Stimulated activated effector memory CD8-positive, alpha-beta T cell treated with anti-CD3 and anti-CD28 coated beads, Interleukin-12 subunit alpha, Interleukin-12 subunit beta, amount 100 ng/mL, for 72 hours (primary cell): ENCODE measurements at places on chromosomes 12 and 14.

DNA sequence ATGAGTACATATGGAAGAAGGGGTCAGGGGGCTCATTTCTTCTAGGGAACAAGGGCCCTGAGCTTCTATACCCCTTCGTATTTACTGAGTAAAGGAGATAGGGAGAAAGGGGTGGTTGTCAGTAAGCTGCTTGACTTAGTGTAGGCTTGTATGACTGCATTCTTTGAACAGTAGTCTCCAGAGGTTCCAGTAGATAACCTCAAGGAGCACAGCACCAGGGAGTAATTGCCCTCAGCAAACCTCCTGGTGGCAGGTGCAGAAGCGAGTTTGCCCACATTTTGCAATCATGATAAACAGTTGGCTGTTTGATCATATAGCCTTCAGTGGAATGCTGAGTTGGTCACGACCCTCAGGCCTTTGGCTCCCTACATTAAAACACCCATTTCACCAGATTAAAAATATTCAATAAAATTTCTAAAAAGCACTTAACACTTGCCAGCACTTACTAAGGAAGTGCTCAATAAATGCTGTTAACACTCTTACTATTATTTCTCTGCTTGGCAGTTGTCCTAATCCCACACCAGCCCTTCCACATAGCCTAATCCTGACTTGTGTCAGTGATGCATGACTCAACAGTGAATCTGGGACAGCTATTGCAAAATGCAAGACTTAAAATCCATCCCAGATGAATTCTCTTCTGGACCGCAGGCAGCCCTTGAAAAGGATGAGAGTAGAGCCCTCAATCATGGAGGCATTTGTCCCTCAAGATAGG lies 3.7 kb upstream of the DHRS4L2 start:
- no peak for DNase-seq

GRCh38 chr14:27371209-27371608 lies 773.4 kb upstream of the NOVA1 start:
- no peak for DNase-seq

DNA sequence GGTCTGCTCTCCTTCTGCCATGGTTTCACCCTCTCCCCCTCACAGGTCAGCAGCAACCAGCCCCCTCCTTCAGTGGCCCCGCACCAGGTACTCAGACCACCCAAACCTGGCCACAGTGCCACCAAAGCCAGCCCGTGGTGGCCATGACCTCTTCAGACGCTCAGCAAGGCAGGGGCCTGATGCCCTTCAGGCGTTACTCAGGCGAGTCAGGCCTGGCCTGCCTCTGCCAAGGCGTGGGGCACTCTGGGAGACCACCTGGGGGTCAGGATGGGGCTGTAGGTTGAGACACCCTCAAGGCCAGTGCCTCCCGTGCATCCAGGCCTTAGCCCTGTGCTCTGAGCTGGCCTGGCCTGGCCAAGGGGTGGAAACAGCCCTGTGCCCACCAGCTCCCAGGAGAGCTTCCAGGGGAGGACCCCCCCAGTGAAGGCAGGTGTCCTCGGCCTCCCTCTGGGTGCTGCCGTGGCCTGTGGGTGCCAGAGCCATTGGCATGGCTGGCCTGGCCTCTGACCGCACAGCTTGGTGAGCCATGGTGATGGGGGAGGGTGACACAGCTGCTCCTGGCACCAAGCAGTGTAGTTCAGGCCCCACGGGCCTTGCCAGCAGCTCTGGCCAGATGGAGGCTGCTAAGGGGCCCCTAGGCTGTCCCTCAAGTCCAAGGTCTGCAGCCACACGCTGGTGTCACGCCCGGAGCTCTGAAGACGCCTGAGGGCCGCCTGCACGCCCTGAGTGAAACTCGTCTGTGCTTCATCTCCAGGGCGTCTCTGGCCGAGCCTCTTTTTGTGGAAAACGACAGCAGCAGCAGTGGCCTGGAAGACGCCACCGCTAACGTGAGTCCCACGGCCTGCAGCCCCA lies 15.1 kb downstream of the XRCC3 start:
- no peak for DNase-seq

GRCh38 chr12:53221203-53222080 lies 10.6 kb downstream of the RARG start:
- peak; percentile 89 for DNase-seq

DNA sequence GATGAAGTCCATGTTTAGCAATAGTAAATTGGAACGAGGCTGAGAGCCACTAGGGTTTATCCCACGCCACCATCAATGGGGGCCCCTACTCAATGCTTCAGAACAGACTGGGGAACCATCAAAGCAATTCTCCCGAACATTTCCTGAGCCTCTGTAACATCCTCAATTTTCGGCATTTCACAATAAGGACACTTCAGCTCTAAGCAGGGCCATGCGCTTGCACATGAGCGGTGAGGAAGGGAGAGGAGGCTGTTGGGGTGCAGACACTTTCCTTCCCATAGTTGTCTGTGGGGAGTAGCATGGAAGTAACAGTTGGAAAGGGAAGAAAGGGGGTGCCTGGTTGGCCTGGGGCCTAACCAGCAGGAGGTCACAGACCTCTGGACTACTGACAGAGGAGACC lies 129.9 kb upstream of the PRMT8 start:
- DNase-seq = no peak

GRCh38 chr14:72539661-72540315 lies 354.1 kb downstream of the DPF3 start:
- DNase-seq = no peak

- DNase-seq = no peak
Measured at GRCh38 chr12:65189028-65189718, 19.8 kb downstream of the LEMD3 start.

- no peak for DNase-seq
Measured at GRCh38 chr14:85687456-85687855, 157.5 kb downstream of the FLRT2 start.

DNA sequence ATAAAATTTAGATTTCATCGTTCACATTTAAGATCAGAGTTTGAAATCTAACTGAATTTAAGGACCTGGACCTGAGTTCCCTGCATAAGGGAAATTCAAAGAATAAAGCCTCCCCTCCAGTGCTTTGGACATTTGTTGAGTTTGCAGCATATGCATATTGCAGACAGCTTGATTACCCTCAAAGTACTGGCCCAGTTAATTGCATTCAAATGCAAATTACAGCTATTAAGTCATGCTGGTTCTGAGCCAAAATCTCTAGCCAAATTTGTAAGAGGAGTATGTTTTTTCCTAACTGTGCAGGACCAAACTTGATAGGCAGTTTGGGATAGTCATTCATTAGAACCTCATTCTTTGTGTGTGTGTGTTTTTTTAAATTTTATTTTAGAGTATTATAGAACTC lies 9.1 kb upstream of the KIF21A start:
- DNase-seq = no peak

GRCh38 chr14:88562831-88563686 lies at the start of gene ZC3H14:
TSS of gene ZC3H14 (plus strand) at chr14:88563037. CDS start at chr14:88563134, 97 bp downstream.
- DNase-seq = peak; percentile 92

- no peak for DNase-seq
Measured at GRCh38 chr12:112191201-112191600, 65.8 kb downstream of the TRAFD1 start.

DNA sequence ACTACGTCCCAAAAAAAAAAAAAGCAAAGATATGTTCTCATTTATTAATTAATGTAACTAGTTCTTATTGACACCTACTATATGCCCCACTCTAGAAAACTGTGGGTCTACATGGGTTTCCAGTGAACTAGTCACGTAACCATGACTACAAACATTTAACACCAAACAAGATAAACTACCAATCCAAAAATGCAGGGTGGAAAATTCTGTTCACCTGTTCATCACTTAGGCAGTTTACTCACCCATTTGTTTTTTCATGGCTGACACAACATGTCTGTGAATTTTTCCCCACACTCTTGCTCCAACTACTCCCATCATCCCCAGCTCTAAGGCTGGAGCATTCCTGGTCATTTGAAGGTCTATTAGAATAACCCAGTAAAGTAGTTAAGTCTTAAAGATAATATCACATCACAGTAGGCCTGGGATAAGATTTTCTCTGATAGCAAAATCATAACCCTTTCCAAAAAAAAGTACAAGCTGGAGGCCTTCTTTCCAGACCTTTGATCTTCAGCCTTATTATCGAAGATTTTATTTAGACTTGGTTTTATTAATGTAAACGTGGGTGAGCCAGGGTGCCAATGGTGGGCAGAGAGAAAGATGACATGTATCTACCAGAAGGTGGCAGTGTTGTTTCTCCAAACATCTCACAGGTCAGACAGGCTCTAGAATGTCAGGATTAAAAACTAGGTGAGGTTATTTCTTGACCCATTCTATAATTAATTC lies 61.6 kb upstream of the DAAM1 start:
- no peak for DNase-seq

- DNase-seq = no peak
Measured at GRCh38 chr12:57460468-57460784, 841 bp downstream of the GLI1 start.

- DNase-seq = no peak
Measured at GRCh38 chr12:22858849-22859570, 234.0 kb downstream of the ETNK1 start.

GRCh38 chr12:68011882-68012207 lies 22.6 kb downstream of the IFNG-AS1 start:
- DNase-seq = no peak

- no peak for DNase-seq
Measured at GRCh38 chr12:58907391-58907790, 12.9 kb downstream of the LRIG3 start.

DNA sequence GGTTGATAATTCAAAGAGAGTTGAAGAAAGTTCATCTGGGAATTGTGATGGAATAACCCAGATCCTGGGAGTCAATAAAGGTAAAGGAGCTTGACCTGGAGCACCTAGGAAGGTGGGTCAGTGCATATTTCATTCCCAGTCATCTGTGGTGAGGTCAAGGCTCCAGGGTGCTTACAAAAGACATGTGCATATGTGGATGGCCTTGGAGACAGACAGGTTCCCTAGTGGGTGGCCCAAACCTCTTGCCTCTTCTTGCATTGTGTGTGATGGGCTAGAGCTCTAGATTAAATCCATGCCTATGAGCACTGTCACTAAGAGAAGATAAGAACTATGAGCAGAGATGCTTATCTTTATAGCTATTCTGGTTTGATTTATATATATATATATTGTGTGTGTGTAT lies 75.5 kb upstream of the CISTR start:
- no peak for DNase-seq

DNA sequence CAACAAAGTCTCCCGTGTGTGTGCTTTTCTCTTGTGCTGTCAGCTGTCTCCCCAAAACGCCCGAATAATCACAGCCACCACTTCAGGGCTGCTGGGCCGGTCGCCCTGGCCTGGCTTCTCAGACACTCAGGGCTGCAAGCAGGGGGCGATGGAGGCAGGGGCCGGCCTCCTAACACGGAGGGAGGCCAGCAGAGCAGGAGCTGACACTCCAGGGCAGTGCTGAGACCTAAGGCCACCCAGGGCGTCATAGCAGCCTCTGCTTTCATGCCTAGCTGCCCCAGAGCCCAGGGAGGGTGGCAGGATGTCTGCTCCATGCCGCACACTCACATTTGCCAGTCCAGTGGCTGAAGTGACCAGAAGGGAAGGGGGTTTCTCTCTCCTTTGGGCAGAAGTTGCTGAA lies 25.6 kb downstream of the STX2 start:
- no peak for DNase-seq

DNA sequence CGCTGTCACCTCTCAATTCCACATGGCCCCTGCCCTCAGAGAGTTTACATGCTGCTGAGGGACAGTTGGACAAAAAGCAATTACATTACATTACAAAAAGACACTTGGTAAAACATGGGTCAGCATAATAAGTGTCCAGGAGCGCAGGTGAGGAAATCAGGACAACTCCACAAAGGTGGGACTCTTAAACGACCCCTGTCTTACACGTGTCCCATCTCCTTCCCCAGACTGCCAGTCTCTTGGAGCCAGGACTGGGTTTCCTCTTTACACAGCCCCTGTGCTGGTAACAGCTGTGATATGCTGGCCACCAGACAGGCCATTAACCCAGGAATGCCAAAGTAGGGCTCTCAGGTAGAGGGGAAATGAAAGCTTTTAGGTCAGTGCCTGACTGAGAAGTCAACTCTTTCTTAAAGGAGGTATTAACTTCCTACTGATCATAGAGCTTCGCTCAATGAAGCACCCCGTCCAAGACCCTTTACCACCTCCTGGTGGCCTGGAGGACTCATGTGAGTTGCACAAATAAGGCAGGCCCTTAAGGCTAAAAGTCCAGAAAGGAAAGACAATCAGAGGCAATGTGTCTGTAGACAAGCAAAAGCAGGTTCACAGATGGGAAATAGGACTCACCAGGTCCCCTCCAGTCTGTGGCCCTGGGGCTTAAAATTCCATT lies 55.5 kb downstream of the ANO2 start:
- no peak for DNase-seq

DNA sequence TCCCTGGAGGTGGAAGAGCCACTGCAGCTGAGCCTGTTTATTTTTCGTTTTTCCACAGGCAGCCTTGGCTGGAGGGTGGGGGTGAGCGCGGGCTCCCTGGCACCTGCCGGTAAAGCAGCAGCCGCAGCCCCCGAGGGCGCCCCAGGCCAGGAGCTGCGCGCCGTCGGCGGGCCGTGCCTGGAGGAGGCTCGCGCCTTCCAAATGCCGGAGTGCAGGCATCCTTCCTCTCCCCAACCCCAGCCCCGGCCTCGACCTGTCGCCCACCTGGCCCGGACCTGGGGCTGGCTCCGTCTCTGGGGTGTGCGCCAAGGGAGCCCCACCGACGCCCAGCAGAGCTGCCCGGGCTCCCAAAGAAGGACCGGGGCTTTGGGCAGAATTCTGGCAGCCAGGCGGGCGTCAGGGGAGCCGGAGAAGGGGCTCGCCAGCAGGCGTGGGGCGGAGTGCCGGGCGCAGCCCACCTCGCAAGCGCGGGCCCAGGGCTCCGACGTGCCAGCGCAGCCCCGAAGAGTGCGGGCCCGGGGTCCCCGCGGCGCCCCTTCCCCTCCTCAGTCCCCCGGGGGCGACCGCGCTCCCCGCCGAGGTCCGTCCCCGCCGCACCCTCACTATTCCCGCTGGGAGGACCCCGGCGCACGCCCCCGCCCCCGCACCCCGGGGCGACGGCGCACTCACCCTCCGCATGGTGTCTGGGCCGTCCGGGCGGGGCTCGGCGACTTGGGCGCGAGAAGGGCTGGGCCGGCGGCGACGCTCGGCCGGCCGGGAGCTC lies 130.3 kb downstream of the NDUFA12 start:
- no peak for DNase-seq

DNA sequence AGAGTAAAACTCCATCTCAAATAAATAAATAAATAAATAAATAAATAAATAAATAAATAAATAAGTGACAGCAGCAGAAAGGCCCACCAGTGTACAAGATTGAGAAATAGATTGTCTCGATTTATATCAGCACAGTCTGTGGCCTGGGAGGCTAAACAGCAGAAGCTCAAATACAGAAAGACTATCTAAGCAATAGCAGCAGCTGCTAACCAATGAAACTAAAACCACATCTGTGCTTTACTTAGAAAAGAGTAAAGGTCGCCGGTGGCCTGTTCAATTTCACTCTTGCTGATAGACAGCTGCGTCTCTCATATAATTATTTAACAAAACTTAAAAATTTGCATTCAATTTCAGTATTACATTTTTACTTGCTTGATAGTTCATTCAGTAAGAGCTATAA lies 325.7 kb downstream of the CEP128 start:
- DNase-seq = no peak

GRCh38 chr12:3613641-3614395 lies 122.8 kb downstream of the PRMT8 start:
- no peak for DNase-seq
